ENCODE measurements at places on chromosomes 11 and 22.

GRCh38 chr22:44628835-44629234 is 73.2 kb upstream of the PRR5 start:
- no peak for DNase-seq

GRCh38 chr22:44906999-44907644 is 102.7 kb downstream of the PHF21B start:
- no peak for DNase-seq

DNA sequence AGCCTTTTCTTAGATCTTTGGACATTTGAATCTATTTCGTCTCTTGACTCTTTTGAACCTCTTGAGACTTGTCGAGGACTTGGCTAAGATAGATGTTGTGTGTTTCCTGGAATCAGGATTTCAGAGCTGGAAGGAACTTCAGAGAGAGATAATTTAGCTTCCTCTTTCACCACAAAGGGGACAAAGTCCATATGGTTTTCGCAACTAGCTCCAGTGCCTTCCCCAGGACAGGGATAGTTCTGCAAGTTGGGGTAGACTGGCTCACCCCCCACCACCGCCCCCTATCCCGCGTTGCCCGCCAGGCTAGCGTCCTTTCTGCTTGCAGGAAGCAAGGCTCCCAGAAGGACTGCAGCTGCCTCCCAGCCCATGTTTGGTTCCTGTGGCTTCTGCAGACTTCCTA is 75.7 kb upstream of the MYO18B start:
- DNase-seq = no peak

DNA sequence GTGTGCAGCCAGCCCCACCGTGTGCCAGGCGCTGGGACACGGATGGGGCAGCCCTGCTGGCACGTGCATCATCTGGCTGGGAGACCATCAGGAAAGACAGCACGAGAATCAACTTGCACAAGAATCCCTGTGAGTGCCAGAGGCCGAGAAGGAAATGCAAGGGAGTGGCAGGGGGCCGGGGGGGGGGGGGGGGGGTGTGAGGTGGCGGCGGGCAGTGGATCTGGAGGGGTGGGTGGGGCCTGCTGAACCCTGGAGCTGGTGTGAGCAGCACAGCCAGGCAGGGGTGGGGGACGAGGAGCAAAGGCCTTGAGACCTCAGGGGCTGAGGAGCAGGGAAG is 14.0 kb upstream of the FLRT1 start:
- DNase-seq = no peak

- DNase-seq = no peak
These were observed 59.6 kb downstream of the ST3GAL4 start for GRCh38 chr11:126415128-126415527.

- DNase-seq = peak; percentile 34
These were observed 43.5 kb upstream of the TCF20 start for GRCh38 chr22:42313804-42314581.

DNA sequence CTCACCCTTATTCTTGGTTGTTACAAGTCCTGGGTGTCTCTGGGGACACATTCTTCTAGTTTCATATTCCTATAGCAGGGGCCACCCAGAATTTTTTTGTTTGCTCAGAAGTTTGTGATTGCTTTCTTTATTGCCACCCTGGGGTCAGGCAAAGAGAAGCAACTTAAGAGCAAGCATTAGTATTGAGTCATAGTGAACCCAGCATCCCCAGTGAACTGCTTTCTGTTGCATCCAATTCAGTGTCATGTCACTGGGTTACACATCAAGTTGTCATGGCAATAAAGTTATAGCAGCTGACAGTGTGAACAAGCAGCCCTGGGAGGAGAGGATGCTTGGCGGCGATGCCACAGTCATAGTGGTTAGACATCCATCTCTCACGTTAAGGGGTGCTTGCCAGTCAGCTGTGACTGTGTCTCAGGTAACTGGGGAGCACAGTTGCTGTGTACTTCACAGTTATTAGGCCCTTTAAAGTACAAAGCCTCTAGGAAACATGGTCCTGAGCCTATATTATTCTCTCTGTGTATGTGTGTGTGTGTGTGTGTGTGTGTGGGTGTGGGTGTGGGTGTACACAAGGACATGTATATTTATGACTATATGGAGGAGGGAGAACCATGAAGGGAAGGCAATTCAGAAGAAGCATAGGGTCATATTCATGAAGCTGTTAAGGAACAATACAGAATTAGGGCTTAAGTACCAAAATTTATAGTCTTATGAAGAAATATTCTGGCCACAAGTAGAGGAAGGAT is 52.5 kb downstream of the TRIM44 start:
- DNase-seq = no peak

DNA sequence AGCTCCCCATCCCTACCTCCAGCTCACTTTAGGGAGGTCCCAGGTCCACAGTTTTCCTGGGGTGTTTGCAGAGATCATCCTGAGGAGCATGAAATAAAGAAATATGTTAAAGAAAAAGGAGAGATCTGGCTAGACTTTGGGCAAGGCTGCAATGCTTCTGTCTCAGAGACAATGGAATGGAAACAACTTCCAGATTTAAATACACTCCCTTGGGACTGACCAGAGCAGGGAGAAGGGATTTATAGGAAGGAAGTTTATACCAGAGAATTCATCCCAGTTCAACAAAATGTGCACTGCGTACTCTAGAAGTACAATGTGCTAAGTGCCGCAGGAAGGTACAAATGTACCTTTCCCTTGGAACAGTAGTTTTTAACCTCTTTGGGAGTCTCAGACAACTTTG is 40.4 kb downstream of the ETS1 start:
- no peak for DNase-seq

- no peak for DNase-seq
These were observed 691 bp upstream of the EHF start for GRCh38 chr11:34620202-34620601.

Measured in naive thymus-derived CD4-positive, alpha-beta T cell (primary cell).